ENCODE measurements at places on chromosomes 5 and 9. TPM values are rescaled to one million over a fixed set of nuclear protein-coding genes. Genes with fewer than 3 reads are reported as not detected.

GRCh38 chr9:20684875-20685696, 1.0 kb downstream of the FOCAD start:
- no peak for DNase-seq

CCNO gene
- polyA plus RNA-seq: 19.9 TPM

GRCh38 chr5:59489551-59489950, 404.0 kb downstream of the PDE4D start:
- DNase-seq: no peak

- no peak for DNase-seq
Observed at GRCh38 chr5:124252191-124252638, 494.2 kb downstream of the ZNF608 start.

DNA sequence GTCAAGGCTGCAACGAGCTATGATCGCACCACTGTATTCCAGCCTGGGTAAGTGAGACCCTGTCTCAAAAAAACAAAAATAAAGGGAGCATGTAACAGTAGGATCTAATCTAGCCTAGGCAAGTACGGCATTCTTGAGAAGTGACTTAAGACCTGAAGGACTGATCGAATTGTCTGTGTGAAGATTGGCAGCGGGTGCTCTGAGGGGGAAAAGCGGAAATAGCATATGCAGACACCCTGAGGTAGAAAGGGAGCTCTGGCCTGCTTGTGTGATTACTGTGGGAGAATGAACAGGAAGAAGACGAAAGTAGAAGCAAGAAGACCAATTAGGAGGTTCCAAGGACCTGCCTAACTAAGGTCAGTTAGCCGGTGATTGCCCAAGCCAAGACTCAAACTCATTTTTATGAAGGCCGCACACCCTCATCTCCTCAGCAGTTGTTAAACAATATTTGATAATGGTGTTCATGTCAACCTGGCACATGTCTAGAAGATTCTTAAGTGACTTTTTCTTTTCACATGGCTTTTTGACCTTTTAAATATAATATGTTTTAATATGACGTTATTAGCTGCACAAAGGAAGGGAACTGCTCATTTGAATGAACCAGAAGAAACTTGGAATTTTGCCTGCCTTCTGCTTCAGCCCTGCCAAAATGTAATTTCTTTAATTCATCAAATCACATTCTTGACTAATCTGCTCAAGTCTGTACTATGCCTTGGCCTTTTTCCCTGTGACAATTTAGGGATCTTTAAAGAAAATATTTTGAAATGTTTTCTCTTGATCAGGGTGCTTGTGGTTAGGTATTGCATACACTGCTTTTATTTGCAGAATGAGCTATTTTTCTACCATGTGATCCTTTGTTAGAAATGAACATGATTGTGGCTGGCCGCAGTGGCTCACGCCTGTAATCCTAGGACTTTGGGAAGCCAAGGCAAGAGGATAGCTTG, 289.2 kb upstream of the DMRT1 start:
- no peak for DNase-seq

IL3 gene
- not detected for polyA plus RNA-seq

GRCh38 chr9:7130266-7130820, 372.6 kb downstream of the KDM4C start:
- DNase-seq: no peak

- no peak for DNase-seq
Observed at GRCh38 chr9:109765278-109765677, 14.7 kb upstream of the PALM2AKAP2 start.

- no peak for DNase-seq
Observed at GRCh38 chr9:37917313-37917731, 13.4 kb upstream of the SLC25A51 start.

- no peak for DNase-seq
Observed at GRCh38 chr9:511861-512260, 297.2 kb downstream of the DOCK8 start.

DNA sequence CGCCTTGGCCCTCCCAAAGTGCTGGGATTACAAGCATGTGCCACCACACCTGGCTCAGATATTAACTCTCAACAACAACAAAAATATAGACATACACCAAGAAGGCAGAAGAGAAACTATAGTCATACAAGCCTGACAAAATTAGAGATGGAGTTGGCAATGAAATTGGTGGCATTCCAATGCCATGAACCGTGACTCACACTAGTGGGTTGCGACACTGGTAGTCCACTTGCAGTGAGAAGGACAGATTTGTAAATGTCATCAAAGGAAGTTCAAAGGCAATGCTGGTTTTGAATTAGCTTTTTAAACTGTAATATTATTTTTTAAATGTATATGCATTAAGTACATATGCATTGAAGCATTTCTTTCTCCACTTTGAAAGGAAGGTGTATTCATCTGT, 8.5 kb upstream of the DNAJC25 start:
- no peak for DNase-seq

DNA sequence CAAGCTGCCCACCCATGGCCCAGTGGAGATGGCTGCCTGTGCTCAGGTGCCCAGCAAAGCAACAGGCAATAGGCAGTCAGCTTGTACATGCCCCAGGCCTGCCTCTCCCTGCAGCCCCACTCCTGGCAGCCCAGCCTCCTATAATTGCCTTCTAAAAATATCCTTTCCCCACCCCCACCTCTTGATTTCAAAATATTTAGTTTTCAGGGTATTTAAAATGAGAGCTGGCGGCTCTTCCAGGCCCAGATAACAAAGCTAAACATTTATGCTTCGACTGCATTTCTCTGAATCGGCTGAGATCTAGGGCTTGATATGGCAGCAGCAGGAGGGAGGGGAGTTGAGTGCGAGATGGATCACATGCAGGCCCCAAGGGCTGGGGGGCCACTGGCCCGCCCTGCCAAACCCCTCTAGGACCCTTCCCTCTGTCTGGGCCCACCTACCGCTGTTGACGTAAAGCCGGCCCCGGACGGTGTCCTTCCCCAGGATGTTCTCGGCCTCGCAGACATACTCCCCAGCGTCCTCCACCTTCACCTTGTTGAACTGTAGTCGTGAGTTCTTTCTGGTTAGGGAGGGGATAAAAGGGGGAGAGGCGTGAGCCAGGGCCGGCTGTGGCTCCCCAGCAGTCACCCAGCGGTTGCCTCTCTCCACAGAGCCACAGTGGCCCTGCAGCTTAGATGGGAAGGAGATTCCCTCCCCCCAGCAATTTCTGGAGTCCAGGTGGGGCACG, 85.0 kb downstream of the PSD2 start:
- no peak for DNase-seq

DNA sequence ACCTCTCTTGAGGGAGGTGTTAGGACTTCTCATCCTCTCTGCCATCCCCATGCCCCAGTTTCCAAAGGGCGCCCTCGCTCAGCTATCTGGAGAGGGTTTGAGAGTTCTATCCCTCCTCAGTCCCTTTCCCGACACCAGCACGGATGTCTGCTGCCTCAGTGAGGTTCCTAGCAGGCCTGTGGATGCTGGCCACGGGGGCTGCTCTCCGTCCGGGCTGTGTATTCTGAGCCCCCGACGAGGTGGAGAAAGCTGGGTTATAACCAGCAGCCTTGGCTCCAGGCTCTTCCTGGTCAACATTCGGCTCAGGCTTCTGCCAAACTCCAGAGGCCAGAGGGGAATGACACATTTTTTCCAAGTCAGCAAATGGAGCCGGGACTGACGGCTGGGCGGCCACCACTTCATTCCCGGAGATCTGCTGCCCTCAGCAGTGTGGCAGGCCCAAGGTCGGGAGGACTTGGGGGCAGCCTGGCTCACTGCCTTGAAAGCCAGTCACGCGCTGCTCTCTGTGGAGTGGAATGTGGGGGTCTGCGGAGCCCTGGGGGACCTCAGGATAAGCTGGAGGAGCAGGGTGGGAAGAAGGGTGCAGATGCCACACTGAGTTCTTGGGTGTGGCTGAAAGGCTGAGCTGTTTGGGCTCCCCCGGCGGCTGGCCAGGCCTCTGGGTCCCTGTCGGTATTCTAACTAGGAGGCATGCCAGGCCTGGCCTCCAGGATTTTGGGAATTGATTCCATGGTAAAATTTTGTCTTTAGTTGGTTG, 27.4 kb downstream of the PTPA start:
- peak; percentile 65 for DNase-seq

All from testis (tissue), 5 donors.